ENCODE measurements at places on chromosomes 4 and X.

- DNase-seq: no peak
Measured at GRCh38 chrX:39767446-39767845, 330.3 kb downstream of the BCOR start.

DNA sequence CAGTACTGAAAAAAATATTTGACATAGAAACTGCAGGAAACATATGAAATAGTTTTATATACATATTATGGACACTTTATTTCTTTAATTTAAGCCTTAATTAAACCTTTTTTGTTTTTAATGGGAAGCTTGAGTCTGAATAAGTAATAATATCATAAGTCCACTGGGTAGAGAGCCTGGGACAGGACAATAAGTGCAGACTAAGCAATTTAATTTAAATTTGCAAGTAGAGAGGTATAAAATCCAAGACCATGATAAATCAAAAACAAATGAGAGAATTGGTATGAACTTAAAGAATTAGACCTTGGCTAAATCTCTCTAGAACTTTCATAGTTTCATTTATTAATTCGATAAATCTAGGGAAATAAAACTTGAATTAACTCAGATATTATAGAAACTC is 571.2 kb downstream of the ARAP2 start:
- DNase-seq: no peak

DNA sequence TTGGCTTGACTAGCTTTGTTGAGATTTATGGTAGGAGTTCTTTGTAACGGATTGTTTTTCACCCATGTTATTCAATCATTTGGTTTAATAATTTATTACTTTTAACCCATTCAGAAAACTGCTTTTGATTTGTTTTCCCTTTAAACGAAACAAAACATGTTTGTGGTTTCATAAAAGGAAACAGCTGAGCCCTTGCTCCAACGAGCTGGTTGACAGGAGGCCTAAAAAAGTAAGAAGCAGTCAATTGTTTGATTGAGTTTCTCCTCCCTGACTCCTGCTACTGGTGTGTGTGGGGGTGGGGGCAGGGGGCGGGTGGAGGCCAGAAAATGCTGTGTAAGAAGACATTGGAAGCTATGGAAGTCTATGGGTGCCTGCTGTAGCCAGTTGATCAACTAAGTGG is 102.8 kb downstream of the CHRDL1 start:
- DNase-seq: no peak

- no peak for DNase-seq
Measured at GRCh38 chrX:104681214-104681613, 115.2 kb downstream of the IL1RAPL2 start.

- no peak for DNase-seq
Measured at GRCh38 chrX:13571136-13571535, 1.7 kb downstream of the EGFL6 start.

GRCh38 chr4:190020790-190021717 is 6.0 kb downstream of the FRG2 start:
- DNase-seq: no peak

DNA sequence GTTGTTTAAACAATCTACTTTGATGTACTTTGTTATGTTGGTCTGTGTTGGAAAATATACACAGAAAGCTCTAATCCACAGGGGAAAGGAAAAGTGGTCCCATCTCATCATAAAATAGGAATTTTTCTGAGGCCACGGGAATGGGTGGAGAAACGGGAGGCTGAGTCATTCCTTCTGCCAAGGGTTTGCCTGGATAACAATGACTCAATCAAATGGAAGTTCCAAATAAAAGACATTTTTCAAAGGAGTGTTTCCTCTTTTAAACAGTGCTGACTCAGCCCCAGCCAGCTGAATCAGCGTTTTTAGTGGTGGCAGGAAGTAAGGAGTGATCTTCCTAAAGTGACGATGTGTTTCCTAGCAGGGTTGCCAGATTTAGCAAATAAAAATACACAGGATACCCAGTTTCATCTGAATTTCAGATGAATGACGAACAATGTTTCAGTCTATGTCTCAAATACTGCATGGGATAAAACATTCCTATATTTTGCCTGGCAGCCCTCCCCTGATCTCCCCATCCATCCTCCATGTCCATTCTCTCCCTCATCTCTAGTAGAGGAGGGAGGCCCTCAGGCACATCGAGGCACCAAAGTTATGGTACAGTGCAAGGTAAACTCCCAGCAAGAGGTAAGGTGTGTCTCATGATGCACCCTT is 345.4 kb upstream of the GATB start:
- no peak for DNase-seq

- no peak for DNase-seq
Measured at GRCh38 chrX:19761554-19762295, 125.7 kb downstream of the SH3KBP1 start.

- no peak for DNase-seq
Measured at GRCh38 chr4:73904491-73904890, 35.3 kb downstream of the CXCL1 start.

GRCh38 chrX:3763111-3763510 is 49.7 kb upstream of the PRKX start:
- DNase-seq: no peak

DNA sequence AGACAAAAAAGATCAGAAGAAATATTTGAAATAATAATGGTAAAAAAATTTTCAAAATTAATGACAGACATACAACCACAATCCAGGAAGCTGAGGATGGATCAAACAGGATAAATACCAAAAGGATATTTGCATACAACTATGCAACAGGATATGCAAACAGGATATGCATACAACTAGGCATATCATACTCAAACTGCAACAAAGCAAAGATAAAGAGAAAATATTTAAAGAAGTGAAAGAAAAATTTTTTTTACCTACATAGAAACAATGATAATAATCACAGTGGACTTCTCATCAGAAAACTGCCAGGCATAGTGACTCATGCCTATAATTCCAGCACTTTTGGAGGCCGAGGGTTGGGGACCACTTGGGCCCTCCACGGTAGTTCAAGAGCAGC is 11.3 kb upstream of the DHX15 start:
- no peak for DNase-seq

DNA sequence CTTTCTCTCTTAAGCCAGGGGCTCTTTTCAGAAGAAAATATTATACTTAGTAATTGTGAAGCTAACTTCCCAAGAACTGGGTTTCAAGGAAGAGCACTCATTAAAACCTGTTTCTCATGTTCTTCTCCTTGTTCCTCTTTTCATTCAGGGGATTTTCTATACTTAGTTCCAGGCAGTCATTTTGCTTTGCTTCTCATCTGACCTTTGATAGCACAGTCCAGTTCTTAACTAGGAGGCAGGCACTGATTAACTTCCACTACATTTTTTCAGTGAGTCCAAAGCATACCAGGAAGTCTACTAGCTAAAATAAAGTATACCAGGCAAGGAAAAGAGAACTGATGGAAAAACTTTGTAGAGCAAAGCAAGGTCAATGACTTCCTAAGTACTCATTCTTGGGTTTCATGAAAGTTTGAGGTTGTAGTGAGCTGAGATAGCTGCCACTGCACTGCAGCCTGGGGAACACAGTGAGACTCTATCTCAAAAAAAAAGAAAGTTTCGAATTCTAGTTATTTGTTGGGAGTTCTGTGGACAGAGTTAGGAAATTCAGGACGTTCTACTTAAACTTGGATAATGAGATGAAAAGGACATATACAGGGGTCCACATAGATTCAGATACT is 190.1 kb upstream of the HS3ST1 start:
- DNase-seq: no peak

DNA sequence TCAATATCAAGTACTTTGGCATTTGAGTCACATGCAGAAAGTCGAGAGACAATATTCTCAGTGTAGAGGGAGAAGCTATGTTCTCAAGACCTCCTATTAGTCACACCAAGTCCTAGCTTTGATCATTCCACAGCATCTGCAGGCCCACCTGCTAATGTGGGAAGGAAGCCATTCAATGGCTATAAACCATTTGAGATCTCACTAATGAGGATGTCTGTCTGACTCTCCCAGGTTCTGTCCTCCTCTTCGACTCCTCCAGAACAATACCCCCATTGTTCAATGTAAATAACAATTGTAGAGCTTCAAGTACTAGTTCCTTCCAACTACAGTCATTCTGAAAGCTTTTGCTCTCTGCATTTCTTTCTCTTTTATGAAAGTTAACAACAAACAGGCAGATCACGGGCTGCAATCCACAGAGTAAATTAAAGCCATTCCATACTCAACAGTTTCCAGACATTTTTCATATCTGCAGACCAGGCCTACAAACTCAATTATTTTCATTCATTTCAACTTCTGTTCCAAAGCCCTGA is 140.2 kb upstream of the EDNRA start:
- DNase-seq: no peak

DNA sequence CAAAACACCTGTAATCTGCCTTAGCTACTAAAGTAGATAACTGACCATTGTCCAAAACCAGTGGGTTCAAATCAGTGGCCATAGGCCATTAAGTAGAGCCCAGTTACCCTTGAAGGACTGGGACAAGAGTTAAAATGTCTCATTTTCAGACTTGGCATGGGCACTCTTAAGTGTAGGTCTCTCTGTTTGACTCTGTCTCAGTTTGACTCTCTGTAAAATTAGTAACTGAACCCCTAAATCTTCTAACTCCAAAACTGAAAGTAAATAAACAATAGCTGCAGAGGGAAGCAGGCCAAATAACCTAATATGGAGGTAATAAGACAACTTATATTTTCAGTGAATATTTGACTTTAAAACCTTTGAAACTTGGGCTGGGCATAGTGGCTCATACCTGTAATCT is 89.1 kb downstream of the SLC16A2 start:
- no peak for DNase-seq

DNA sequence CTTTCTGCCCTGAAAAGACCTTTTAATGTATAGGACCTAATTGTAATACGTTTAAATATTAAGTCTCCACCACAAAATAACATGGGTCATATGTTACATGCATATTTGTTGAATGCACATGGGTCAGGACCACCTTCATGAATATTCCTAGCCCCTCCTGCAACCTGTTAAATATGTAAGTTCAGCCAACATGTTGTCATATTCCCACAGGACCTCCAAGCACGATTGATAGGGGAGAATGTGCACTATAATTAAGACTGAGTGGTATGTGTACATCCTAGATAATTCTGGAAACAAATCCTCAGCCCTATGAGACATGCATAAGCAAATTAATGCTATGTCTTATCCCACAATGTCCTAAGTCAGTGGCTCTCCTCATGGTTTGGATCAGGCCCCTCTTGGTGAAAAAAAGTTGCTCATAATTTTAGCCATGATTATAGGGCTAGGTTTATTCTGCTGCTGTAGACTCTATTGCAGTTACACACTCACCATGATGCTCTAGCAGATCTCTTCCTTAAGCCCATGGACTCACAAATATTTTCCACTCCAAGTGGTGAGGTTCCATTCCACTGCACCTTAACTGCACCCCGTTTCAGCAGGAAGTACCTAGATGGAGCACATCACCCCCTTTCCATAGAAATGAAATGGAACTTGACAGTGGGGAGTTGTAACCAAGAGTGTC is 10.2 kb downstream of the TIGD2 start:
- DNase-seq: no peak

DNA sequence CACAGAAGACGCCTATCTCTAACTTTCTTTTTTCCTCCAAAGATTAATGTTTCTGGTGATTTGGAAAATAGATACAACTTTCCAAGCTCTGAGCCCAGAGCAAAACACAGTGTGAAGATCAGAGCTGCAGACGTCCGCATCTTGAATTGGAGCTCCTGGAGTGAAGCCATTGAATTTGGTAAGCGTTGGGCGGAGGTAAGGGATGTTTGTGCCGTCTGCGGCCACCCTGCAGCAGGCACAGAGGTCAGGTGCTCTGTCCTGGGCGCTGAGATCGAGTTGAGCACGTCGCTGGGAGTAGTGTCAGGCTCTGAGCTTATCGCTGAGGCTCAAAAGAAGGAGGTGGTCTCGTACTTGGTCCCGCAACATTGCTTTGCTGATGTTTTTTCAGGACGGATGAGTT is 31.8 kb downstream of the CSF2RA start:
- DNase-seq: no peak

- no peak for DNase-seq
Measured at GRCh38 chr4:25442863-25443307, 65.8 kb downstream of the ANAPC4 start.

- DNase-seq: no peak
Measured at GRCh38 chrX:18871970-18872369, 111.9 kb downstream of the PHKA2 start.

- no peak for DNase-seq
Measured at GRCh38 chr4:25904748-25905082, 9.3 kb upstream of the SMIM20 start.

DNA sequence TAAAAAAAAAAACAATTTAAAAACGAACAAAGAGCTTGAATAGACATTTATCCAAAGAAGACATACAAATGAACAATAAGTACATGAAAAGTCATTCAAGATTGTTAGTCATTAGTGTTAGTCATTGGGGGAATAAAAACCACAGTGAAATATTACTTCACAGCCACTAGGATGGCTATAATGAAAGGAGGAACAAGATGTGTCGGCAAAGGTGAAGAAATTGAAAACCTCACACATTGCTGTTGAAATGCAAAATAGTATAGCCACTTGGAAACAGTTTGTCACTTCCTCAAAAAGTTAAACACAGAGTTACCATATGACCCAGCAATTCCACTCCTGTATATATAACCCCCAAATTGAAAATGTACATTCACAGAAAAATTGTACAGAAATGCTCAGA is 45.2 kb upstream of the SLC39A8 start:
- DNase-seq: peak; percentile 1

GRCh38 chr4:182898479-182898799 is 18.7 kb downstream of the DCTD start:
- DNase-seq: no peak

- DNase-seq: no peak
Measured at GRCh38 chrX:72536542-72536941, 36.1 kb downstream of the HDAC8 start.
